ENCODE measurements at places on chromosomes 7 and 10.

DNA sequence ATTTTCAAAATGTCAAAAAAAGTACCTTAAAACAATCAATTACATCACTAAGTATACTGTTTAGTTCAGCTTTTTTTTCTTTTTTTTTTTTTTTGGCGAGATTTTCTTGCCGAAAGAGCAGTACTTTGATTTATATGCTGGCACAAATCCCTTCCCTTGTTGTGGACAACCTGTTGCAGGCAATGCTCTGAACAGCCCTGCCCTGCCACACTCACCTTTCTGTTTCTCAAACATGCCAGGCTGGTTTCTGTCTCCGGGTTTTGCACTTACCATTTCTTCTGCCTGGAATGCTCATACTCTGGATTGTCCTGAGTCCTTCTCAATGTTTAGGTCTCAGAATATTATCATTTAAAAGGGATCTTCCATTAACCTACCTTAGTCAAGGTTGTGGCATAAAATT, 80.4 kb upstream of the JAZF1 start:
- H3K27me3 ChIP-seq, result peaks cover 8% of the 10 kb centered on the region
- no peak overlapping the region for H3K27ac ChIP-seq
- ATAC-seq, result no peak
- no peak overlapping the region for H3K4me3 ChIP-seq
- H3K36me3 ChIP-seq, result no peaks in the 10 kb centered on the region

DNA sequence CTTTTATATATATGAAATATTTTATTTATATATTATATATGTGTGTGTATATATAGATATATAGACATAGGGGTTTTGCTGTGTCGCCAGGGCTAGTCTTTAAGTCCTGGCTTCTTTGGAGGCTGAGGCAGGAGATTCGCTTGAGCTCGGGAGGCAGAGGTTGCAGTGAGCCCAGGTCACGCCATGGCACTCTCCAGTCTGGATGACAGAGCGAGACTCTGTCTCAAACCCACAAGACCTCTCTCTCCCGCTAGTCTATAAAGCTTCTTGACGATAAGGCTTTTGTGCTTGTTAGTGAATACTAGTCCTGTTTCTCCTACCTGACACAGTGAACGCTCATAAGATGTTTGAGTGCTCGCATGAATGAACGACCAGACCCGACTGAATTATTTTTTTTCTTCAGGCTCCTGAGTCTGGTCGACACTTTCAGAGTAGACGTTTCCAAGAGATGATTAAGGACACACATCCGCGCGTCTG, 577 bp upstream of the DDX21 start:
- peak; percentile 13 for ATAC-seq
- H3K4me3 ChIP-seq, result peak overlapping the region; percentile 98
- H3K27ac ChIP-seq, result peak overlapping the region; percentile 98
- peaks cover 18% of the 10 kb centered on the region for H3K36me3 ChIP-seq
- H3K4me1 ChIP-seq, result peaks cover 26% of the 10 kb centered on the region
- no peaks in the 10 kb centered on the region for H3K27me3 ChIP-seq

DNA sequence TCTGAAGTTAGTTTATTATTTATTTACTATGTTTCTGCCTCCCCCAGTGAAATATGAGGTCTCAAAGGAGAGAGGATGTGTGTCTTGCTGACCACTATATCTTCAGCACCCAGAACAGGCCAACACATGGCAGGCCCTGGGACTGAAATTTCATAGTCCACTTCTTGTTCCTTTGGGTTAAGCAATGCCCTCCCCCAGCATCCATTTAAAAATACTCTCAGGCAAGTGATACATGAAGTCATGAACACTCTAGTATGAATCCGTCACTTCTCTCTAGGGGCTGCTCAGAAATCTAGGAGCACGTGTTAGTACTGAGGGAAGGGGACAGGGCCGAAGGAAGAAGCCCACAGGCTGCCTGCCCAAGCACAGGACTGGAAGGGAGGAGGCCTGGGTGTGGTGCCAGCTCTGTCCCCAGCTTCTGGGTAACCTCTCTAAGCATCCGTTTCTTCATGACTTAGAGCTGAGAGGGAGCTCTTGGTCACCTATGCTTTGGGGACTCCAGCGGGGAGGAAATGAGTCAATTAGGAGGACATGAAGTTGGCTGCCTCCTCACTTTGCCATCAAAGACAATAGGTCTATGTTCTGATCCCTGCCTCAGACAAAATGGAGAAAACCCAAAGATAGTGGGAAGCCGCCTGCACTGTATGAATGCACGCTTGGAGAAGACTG, 119.2 kb downstream of the KCNMA1 start:
- H3K27me3 ChIP-seq, result peaks cover 41% of the 10 kb centered on the region
- no peaks in the 10 kb centered on the region for H3K4me1 ChIP-seq
- no peak for ATAC-seq
- no peaks in the 10 kb centered on the region for H3K36me3 ChIP-seq

DNA sequence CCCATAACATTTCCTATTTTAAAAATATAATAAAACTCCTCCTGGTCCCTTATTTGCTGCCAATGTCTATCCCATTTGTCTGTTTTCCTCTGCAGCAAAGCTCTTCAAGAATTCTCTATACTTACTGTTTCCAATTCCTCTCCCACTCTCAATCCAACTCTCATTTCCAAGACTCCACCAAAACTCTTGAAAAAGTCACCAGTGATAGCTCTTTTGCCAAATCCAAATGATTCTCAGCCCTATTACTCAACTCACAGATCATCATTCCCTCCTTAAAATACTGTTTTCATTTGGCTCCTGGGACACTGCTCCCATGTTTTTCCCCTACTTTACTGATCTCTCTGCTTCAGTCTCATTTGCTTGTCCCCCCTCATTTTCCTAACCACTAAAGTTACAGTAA, 139.4 kb downstream of the HIBADH start:
- no peaks in the 10 kb centered on the region for H3K27me3 ChIP-seq
- H3K36me3 ChIP-seq, result peaks cover 48% of the 10 kb centered on the region
- H3K27ac ChIP-seq, result no peak overlapping the region
- ATAC-seq, result no peak
- H3K4me3 ChIP-seq, result no peak overlapping the region

GRCh38 chr10:105793071-105793470, 1152.0 kb downstream of the SORCS3 start:
- H3K36me3 ChIP-seq, result no peaks in the 10 kb centered on the region
- H3K4me3 ChIP-seq, result no peak overlapping the region
- no peaks in the 10 kb centered on the region for H3K4me1 ChIP-seq
- H3K27ac ChIP-seq, result no peak overlapping the region
- H3K27me3 ChIP-seq, result no peaks in the 10 kb centered on the region

DNA sequence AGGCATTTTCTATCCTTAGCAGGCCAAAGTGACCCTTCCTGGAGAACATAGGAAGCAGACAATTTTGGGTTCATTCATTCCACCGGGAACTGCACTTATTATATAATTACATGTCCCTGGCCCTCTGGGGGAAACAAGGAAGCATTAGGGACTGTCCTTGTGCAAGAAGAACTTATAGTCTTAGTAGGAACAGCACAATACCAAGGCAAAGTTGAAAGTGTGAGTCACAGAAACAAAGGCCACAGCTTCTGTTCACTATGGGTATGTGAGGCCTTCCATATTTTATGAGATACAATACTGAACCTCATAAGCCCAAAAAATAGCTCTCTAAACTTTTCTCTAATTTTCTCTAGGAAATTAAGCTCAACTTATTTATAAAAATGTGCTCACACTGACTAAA, 18.4 kb upstream of the AKR1B10 start:
- no peaks in the 10 kb centered on the region for H3K36me3 ChIP-seq
- no peaks in the 10 kb centered on the region for H3K4me1 ChIP-seq
- no peak overlapping the region for H3K4me3 ChIP-seq
- no peak overlapping the region for H3K27ac ChIP-seq
- no peaks in the 10 kb centered on the region for H3K27me3 ChIP-seq

DNA sequence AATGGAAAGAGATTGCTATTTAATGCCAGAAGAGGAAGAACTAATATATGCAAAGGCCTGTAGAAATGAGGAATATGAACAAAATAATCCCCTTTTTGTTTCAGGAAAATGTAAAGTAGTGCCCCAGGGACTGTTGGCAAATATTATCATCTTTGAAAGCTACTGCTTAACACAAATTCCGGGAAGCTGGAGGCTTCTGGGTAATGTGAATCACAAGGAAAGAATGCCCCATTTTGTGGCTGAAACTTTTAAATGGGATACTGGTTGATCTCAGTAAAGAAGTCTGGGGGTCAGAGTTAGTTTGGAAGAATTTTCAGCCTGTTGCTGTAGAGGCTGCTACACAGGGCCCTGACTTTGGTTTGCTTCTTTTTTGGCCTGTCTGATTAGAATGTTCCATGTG, 141.0 kb downstream of the PTEN start:
- no peak for ATAC-seq
- no peaks in the 10 kb centered on the region for H3K36me3 ChIP-seq

DNA sequence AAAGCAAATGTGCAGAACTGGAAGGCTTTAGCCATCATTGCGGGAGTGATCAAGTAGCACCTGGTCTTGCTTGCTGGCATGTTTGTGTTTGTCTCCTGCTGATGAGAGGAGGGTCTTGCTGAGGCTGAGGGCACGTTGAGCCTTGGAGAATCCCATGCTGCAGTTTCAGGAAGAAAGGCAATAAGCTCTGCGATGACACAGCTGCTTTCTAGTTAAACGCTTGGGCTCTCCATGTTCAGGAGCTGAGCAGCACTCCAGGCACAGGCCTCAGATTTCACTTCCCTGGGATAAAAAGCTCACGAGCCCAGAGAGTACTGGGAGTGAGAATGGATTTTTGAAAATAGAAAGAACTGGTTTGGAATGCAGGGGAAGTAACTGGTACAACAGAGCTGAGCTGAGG, 100.8 kb downstream of the LRRC18 start:
- no peaks in the 10 kb centered on the region for H3K27me3 ChIP-seq
- peaks cover 71% of the 10 kb centered on the region for H3K36me3 ChIP-seq
- H3K4me1 ChIP-seq, result peaks cover 34% of the 10 kb centered on the region
- no peak for ATAC-seq

DNA sequence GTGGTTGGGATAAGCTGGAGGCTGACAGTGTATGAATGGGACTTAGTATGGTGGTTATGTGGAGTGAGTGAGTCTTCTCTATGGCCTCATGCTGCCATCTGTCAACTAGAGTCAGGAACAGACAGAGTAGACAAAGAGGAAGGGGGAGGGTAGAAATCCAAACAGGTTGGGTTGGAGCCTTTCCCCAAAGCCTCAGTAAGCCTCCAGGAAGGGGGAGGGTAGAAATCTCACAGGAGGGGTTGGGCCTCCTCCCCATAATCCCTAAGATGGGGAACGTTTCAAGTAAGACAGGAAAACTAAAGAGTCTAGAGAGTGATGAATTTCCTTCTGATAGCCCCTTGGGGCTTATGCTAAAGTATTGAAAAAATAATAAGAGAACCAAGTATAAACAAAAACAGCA, 2.0 kb upstream of the AKR1B15 start:
- H3K27me3 ChIP-seq, result peaks cover 49% of the 10 kb centered on the region
- no peak for ATAC-seq
- no peak overlapping the region for H3K27ac ChIP-seq
- no peak overlapping the region for H3K4me3 ChIP-seq
- peaks cover 26% of the 10 kb centered on the region for H3K4me1 ChIP-seq

DNA sequence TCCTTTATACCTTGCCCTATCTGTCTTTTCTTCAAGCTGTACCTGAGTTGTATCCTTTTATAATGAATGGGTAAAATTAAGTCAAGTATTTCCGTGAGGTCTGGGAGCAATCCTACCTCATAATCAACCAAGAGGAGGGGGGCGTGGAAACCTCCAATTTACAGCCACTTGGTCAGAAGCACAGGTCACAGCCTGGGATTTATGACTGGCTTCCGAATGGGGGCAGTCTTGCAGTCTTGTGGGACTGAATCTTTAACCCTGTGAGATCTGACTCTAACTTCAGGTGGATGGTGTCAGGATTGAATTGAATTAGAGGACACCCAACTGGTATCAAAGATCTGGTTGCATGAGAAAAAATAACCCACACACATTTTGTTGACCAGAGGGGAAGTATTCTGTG, 23.5 kb upstream of the KCNMA1 start:
- no peak for ATAC-seq
- H3K4me3 ChIP-seq, result no peak overlapping the region
- H3K36me3 ChIP-seq, result no peaks in the 10 kb centered on the region
- peaks cover 28% of the 10 kb centered on the region for H3K27me3 ChIP-seq
- H3K27ac ChIP-seq, result no peak overlapping the region

Measured in stimulated activated memory B cell treated with anti-CD40 and anti-IgM and Interleukin-4, amounts not matched to agents 10 μg/mL and 1 μg/mL and 100 μg/mL, for 72 hours (primary cell).